Activated T-cell treated with anti-CD3 and anti-CD28 coated beads, Interleukin-2, amount 50 U/mL, for 72 hours (primary cell): ENCODE measurements at places on chromosomes 6 and 20.

- no peak for DNase-seq
Observed at GRCh38 chr6:82385546-82385945, 21.9 kb downstream of the TPBG start.

GRCh38 chr20:45346291-45346718 is 1.9 kb downstream of the SDC4 start:
- DNase-seq, result no peak

GRCh38 chr6:593907-594212 is 63.0 kb downstream of the HUS1B start:
- no peak for DNase-seq

GRCh38 chr6:53961679-53962370 is 149.4 kb upstream of the MLIP start:
- no peak for DNase-seq

DNA sequence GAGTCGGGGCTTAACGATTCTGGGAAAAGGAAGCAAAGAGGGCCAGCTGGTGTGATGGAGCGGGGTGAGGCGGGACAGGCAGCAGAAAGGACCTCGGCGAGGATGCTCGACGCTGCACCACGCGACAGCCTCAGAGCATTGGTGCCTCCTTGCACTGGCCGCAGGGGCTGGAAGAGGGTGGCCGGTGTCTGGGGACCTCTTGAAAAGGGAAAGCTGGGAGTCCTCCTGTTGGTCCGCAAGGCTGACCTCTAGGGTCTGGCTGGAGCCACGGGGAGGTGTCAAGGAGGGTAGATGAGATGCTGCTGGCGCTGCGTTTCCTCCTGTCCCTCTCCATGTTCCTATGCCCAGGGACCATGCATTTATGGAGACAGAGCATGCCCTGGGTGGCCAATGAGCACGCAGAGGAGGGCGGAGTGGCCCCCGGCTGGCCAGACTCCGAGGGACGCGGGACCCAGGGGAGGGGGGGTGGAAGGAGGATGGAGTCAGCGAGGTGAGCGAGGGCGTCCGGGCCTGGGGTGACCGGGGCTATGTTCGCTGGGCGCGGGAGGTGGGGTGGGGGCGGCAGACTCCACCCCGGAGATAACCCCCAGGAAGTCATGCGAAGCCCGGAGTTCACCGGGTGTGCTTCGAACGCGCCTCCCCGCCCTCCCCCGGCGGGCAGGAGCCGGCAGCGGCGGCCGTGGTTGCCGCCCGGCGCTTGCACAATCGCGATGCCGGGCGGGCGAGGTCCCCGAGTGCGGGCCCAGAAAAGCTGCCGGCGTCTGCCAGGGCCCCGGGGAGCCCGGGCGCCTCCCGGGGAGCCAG is at the start of gene CYP24A1:
Gene CYP24A1 (minus strand): TSS at position 334 of the 804 bp plus-strand sequence. CDS start 407 bp downstream, outside the sequence.
- no peak for DNase-seq

DNA sequence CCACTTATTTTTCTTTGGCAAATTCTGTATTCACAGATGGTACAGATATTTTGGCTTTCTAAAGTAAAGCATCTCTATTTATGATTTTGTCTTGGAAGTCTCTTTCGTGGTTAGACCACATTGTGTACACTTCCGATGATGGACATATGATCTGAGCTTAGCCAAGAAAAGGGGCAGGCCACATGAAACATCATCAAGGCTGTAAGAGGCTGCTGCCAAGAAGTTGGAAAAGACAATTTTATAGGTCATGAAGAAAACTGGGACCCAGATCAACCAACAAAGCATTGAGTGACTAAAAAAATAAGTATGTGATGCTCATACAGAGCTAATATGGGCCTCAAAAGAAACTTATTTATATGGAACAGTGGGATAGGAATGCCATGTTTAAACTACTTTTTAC is 266.4 kb downstream of the HAO1 start:
- DNase-seq, result no peak

GRCh38 chr6:3795836-3796718 is 44.6 kb upstream of the PXDC1 start:
- no peak for DNase-seq

- DNase-seq, result no peak
Observed at GRCh38 chr6:56692523-56693245, 50.0 kb upstream of the DST start.

DNA sequence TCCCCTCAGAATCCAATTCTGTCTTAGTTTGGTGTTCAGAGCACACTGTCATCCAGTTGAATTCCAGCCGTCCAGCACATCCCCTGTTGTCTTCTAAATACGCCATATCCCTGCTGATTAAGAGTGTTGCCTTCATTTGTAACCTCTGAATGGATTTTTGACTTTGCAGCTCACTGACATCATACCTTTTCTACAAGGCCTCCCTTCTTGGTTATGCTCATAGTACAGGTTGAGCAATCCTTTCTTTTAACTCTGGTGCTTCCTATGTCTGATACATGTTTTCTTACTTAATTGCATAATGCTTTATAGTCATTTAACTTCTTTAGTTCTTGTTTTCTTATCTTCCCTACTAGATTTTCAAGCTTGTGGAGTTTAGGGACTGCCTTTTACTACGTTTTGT is 36.4 kb downstream of the XRN2 start:
- no peak for DNase-seq
